ENCODE measurements at places on chromosomes 1 and 21.

DNA sequence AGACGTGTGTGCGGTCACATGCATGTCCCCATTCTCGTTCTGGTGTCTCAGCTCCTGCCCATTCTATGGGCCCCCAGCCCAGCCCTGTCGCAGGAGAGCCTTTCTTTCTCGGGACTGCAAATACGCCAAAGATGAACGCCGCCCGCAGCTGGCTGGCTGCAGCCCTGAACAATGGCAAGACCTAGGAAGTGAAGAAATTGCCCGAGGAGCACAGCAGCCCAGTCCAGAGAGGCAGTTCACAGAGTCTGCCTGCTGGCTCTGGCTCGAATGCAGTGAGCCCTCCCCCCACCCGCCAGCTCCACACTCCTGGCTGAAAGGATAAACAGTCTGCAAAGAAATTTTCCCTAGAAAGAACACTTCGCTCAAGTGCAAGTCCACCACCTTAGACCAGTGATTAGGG is 23.3 kb downstream of the PAX7 start:
- no peak for DNase-seq

GRCh38 chr1:94258873-94259331 is 21.5 kb upstream of the ARHGAP29 start:
- peak; percentile 86 for DNase-seq

DNA sequence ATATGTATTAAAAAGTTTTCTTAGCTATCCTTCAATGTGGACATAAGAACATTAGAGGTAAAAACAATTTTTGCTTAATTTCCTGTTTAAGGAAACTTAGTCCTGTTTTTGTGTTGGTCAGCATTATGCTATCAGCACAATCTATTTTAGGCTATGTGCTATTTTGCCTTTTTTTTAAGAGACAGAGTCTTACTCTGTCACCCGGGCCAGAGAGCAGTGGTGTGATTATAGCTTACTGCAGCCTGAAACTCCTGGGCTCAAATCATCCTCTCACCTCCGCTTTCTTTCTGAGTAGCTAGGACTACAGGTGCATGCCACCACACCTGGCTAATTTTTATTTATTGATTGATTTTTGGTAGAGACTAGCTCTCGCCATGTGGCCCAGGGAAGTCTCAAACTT is 199.1 kb upstream of the TMPRSS15 start:
- no peak for DNase-seq

DNA sequence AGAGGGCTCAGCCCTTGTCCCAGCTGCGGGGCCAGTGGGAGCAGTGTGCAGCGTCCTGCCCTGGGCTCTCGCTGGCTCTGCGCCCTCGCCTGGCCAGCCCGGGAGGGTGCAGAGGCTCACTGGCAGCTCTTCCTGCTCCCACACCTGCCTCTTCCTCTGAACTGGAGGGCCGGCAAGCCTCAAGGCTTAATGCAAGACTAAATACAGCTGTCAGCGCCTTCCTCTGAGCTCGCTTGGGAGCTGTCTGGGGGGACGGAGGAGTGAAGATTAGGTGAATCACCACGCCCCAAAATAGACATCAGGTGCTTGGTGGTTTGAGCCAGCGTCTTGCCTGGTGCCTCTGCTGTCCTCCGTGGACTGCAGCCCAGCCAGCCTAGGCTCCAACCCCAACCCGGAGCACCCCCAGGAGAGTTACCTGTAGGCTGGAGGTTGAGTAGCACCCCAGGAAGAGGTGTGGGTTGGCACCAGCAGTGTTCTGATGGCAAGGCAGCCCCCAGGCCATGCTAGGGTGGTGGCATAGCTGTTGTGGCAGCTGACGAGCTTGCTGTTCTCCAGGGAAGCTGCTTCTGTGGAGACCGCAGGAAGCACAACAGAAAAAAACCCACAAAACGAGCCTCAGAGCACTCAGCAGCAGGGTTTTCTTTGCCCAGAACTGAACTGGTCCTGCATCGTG is 36.9 kb downstream of the UMODL1 start:
- peak; percentile 48 for DNase-seq

DNA sequence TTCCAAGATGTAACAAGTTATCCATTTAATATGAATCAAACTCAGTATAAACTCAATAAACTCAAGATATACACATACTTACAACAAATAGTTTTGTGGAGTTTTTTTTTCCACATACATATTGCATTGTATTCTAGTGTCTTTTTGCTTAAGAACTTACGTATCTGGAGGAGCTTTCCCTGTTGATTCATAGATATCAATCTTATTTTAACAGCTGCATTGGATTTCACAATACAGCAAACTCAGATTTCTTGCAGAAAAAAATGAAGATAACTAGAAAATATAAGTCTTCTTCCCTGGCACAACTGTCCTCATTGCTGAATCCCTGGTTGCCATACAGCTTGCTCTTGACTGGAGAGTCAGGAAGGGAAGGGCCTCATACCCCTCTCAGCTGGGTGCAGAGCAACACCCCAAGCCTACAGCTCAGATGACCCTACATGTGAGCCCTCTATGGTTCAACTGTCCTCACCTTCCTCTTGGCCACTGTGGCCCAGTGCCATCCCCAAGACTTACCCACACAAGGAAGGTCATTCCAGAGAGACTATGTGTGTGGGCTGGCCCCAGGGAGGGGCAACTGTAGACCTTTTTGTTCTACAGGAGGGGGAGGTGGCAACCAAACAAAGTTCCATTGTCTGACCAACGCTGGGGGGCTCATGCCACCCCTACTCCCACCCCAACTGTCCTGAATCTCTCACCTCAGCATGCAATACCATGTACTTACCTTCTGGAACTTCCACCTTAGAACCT is 1.7 kb downstream of the MPZ start:
- DNase-seq = peak; percentile 48

DNA sequence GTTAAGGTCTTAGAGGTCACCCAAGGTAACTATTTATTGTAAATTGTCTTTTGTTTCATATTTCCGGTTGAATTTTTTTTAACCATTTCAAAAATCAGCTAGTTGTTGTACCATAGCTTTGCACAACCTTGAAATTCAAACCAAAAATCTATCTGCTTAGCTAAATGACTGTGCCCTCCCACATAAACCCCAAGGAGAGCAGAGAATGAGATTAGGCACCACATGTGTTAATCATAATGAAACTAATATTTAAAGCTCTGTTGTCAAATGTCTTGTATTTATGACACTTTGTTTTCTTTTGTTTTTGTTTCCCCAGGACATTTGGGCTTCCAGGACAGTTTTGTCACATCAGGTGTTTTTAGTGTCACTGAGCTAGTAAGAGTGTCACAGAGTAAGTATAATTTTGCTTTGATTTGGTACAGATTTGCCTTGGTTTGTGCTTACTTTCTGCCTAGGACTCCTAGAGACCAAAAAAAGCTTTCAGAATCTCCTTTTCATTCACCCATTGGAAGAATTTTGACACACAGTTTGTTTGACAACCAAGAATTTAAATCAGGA is 249.9 kb downstream of the NFIA start:
- no peak for DNase-seq

- no peak for DNase-seq
Measured at GRCh38 chr1:3480369-3480719, 25.9 kb downstream of the ARHGEF16 start.

- peak; percentile 98 for DNase-seq
Measured at GRCh38 chr1:21511579-21512522, 2.6 kb downstream of the ALPL start.

GRCh38 chr1:46034601-46035516 is 97.6 kb downstream of the PIK3R3 start:
- no peak for DNase-seq

- no peak for DNase-seq
Measured at GRCh38 chr1:169495916-169496315, 10.2 kb upstream of the SLC19A2 start.

GRCh38 chr1:156945881-156946661 is 25.6 kb downstream of the LRRC71 start:
- DNase-seq = peak; percentile 43

Measured in fibroblast of lung (primary cell).